ENCODE measurements at places on chromosomes 16 and 17. TPM values are rescaled to one million over a fixed set of nuclear protein-coding genes. Genes with fewer than 3 reads are reported as not detected.
A peak's percentile ranks its signal among the peaks of the same experiment; 100 is the strongest.

Gene AURKB
- 22.0 TPM for total RNA-seq

Gene DYNC1LI2
- total RNA-seq: 69.4 TPM

Gene CLEC18A
- total RNA-seq: 0.36 TPM

- peak; percentile 4 for ATAC-seq
Measured at GRCh38 chr17:73394512-73395450, 83.0 kb upstream of the CDC42EP4 start.

DNA sequence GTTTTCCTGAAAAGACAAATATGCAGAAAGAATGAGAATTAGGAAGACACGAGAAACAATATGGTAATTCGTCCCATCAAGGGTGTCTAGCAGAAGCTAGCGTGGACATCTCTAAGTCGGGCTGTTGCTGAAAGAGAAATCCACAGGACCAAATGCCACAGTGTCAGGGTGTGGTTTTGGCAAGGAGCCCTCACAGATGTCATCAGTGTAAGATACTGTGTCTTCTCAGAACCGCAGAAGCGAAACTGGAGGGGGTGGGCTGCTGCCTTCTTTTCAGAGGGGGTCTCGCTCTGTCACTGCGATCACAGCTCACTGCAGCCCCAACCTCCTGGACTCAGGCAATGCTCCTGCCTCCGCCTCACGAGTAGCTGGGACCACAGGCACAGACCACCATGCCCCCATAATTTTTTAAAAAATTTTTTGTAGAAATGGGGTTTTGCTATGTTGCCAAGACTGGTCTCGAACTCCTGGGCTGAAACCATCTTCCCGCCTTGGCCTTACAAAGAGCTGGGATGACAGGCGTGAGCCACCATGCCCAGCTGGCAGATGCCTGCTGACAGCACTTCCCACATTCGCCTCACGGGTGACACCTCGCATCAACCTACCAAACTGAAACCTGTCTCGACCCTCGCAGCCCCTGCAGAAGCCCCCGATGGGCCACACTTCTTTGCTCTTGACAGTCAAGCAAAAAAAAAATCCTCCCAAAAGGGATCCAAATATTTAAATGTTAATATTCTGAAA is 26.2 kb downstream of the TRAP1 start:
- peak; percentile 13 for ATAC-seq

DNA sequence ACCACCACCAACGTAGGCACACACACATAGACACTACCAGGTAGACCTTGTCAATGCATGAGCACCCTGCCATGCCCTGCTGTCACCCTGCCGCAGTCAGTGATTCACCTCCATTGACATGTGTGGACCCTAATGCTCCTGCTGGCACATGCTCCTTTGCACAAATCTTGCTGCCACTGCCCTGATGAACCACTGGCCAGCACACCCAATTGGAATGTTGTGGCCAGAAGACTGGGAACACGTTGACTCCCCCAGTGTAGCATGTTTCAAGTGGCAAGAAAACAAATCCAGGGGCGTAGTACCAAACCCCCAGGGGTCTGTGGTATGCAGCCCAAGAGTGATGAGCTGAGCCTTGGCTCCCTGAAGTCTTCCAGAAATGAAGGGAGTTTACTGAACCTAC is 486.4 kb upstream of the KIF2B start:
- no peak for ATAC-seq

GRCh38 chr16:78392585-78393195 is 293.2 kb downstream of the WWOX start:
- ATAC-seq: no peak

GRCh38 chr17:82199496-82199895 is 13.1 kb downstream of the CCDC57 start:
- ATAC-seq: no peak

DNA sequence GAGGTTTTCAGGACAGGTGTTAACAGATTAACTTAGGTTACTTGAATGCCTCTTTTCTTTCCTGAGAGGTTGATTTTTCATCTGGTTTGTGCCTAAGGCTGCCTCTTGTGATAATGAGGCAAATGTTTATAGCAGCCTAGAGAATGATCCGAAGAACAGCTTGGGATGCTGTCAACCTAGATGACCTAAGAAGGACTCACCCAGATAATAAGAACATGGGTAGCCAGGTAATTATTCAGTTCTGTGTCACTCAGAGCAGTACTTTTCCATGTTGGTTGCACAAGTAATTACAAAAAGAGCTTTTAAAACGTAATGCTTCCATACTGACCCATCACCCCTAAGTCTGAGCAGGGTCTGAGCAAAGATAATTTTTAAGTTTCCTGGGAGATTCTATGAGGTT is 60.3 kb downstream of the CHD9 start:
- no peak for ATAC-seq

GRCh38 chr17:74831444-74832146 is 28.1 kb downstream of the GRIN2C start:
- ATAC-seq: no peak

DNA sequence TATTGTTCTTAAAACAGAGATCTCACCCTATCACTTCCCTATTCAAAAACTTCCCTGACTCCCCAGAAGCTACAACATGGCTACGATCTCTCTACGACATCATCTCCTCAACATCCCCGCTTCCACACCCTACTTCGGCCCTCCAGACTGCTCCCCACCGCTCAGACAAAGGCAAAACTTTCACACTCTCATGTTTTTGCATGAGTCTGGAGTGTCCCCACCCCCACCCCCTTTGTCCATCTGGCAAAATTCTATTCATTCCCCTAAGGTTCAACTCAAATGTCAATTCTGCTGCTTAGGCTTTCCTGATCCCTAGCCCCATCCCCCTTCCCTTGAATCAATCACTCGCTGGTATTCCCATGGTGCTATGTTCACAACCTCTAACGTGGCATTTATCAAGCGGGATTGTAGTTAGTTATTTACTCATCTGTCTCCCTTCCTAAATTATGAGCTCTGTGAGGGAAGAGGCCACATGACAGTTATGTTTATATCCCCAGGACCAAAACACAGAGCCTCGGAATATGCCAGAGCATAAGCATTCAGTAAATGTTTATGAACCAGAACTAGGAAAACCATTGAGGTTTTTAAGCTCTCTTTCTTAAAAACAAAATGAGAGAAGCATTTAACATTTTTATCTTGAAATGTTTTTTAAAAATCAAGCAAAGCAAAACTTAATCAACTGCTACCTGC is 55.9 kb downstream of the STX8 start:
- no peak for ATAC-seq

DNA sequence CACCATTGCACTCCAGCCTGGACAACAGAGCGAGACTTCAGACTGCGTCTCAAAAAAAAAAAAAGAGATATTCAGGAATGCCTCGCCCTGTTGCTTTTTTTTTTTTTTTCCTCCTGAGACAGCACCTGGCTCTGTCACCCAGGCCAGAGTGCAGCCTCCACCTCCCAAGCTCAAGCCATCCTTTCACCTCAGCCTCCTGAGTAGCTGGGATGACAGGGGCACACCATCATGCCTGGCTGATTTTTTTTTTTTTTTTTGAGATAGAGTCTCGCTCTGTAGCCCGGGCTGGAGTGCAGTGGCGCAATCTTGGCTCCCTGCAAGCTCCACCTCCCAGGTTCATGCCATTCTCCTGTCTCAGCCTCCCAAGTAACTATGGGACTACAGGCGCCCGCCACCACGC is 8.0 kb downstream of the PHAF1 start:
- ATAC-seq: no peak

DNA sequence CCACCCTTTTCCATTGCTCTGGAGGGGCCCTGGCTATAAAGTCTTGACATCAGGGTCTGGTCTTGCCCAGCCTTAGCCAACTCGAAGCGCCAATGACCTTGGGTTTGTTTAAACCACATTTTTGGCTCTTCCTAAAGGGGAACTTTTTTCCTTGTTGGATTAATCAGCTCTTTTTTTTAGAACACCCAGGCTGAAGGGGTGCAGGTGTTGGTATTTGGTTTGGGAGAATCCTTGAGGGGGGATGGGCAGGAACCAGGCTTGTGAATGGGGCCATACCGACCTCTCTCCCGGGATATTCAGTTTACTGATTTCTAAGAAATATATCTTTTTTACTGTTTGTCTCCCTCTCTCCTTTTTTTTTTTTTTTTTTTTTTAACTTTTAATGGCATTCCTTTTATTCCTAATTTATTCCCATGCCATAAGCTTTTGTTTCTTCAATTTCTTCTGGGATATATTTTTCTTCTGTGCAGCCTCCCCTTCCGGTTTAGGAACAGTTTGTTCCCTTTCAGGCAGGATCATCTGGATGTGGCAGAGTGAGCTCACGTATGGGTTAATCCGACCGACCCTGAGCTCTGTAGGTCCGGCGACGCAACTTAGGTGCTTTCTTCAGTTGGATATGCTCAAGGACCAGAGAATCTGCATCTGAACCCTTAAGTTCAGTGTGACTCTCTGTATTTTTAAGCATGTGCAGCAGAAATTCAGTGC is 129.5 kb downstream of the ABCC6 start:
- ATAC-seq: no peak

DNA sequence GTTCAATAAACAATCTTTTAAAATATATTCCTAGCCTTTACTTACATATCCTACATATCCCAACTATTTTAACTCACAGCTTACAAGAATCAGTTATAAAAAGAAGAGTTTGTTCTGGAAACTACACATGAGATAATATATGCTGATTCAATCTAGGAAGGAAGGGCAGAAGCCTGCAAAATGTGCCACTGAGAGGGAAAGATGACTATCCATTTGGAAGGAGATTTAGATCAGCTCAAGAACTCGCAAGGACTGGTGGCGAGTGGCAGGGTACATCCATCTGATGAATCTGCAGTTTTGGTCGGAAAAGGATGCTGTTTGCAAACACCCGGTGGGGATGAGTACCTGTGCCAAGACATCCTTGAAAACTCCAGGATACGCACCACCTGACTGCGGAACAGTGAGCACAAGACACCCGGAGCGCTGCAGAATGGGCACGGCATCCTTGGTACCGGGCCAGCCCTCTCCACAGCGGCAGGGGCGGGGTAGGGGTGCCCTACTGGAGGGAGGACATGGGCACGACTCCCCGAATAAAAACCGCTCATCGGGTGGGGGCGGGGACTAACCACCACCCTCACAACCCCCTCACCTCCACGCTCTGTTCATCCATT is 723 bp downstream of the TRIM37 start:
- ATAC-seq: peak; percentile 63

- ATAC-seq: no peak
Measured at GRCh38 chr16:81224824-81225223, 13.7 kb upstream of the BCO1 start.

DNA sequence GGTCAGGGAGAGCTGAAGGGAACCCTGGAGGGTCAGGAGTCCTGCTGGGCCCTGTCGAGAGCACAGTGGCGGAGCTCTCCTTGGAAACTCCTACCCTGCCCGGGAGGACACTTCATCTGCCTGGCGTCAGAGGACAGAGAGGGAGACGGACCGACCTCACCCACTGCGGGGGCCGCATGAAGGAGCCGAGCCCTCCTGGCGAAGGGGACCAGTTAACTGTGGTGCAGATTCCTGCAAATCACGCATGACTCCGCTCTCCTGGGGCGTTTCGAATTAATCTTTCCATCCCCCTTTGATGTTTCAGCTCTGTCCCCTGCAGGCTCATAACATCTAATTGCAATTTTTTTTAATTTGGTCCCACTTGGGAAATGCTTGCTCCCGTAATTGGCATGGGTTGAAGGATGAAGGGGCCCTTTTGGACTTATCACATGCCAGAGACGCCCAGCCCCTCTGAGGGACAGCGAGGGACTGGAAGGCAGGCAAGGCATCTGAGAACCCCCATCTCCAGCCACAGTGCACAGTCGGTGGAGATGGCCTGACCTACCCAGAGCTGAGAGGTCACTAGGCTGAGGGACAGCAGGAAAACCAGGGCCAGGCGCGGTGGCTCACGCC is 26.5 kb downstream of the RPH3AL start:
- ATAC-seq: no peak

DNA sequence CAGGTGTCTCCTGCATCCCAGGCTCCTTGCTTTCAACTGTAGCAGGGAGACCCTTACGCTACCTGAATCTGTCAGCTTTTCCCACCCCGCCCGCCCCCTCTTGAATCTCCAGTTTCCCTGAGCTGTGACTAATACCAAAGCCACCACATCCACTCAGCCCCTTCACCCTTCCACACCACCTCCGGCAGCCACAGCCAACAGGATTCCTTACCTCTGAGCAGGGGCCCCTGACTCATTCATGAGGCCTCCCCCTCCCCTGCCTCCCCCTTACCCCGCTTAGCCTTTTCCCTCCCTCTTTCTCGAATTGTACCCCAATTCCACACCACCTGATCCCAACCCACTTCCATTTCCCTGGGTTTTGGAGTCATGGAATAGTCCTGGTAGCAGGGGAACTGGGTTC is 2.3 kb downstream of the STX1B start:
- no peak for ATAC-seq

DNA sequence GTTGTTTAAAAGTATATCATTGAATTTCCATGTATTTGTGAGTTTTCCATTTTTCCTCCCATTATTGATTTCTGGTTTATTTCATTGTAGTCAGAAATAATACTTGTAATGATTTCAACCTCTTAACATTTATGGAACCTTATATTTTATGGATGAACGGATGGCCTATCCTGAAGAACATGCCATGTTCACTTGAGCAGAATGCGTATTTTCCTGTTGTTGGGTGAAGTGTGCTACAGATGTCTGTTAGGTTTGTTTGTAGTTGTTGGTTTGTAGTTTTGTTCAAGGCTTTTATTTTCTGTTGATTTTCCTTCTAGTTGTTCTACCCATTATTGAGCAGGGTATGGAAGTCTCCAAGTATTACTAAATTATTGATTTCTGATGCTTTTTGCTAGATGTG is 107.2 kb upstream of the NACA2 start:
- ATAC-seq: no peak

GRCh38 chr17:16506188-16506587 is 14.2 kb upstream of the LRRC75A start:
- ATAC-seq: no peak

DNA sequence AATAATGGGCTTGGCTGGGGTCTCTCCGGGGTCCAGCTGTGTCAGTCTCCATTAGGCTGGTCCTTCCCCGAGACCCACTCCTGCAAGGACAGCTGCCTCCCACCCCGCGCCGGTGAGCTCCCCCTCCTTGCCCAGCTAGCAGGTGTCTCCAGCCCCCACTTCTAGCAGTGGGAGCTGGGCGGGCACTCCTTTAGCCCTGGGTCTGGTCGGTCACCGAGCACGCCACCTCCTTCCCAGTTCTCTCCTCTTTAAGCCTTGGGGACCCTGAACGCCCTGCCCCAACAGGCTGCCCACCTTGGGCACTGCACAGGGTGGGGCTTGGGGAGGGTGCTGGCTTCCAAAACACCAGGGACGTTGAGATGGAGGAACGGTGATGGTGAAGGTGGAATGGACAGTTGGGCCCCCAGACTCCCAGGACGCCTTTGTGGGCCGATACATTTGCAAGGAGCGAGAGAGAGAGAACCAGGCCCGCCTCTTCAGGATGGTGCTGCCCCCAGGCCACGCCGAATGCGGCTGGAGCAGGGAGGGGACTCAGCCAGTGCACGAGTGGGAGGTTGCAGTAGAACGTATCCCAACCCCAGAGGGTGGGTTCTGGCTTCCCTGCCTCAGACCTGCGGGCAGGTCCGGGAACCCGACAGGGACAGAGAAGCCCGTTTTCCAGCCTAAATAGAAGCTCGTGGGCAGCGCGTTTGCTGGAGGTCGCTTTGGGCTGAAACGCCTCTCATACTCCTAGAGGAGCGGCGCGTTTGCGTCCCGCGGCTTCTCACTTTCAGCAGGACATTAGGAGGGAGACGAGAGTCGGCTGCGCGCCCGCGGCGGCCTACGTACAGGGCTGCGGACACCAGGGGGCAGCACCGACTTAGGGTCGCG is 10.7 kb downstream of the TBX2 start:
- ATAC-seq: peak; percentile 55

GRCh38 chr17:44546671-44547606 is 10.3 kb upstream of the FZD2 start:
- no peak for ATAC-seq

Data from esophagus mucosa (tissue), 1 donor.